ENCODE measurements at places on chromosomes 4 and X. TPM values are rescaled to one million over a fixed set of nuclear protein-coding genes. Genes with fewer than 3 reads are reported as not detected.

ETNPPL gene
- polyA plus RNA-seq: 0.79 TPM

ADH1C gene
- 4.4 TPM for polyA plus RNA-seq

NPY1R gene
- 1.1 TPM for polyA plus RNA-seq

PITX2 gene
- polyA plus RNA-seq: 147 TPM

CFI gene
- 108 TPM for polyA plus RNA-seq

Measured in hepatocyte (in vitro differentiated cells).